Esophagus squamous epithelium (tissue), 5 donors: ENCODE measurements at places on chromosomes 7 and 10. TPM values are rescaled to one million over a fixed set of nuclear protein-coding genes. Genes with fewer than 3 reads are reported as not detected.

DNA sequence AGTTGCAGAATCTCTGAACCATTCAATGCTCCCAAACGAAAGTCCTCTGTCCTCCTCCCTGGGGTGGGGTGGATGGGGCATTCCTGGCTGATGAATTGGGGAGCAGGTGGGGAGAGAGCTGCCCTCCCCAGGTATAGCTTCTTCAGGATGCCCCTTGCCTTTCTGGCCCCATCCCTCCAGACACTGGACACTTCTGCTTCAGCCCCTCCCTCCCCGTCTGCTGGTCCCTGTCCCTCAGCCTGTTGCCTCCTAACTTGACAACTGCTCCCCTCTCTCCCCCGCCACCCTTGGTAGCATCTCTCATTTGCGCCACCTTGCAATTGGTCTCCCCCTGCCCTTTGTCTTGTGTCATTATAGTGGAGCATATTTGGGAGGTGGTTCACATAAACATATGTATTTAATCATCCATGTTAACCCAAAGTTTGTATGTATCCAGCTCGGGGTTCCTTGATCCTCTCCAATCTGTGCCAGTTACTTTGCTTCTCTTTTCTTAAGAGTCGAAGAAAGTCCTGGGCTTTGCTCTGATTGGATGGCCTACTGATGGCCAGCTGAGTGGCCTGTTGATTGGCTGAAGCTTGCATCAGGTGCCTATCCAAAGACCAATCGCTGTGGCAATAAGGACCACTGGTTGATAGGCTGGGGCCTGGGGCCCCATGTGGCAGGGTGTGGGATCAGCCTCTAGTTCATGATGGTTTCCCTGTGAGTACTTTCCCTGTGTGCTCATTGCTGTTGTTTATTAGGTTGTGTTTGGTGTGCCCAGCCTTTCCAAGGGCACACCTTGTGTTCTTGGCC, 4.0 kb upstream of the GCK start:
- DNase-seq = no peak

- no peak for DNase-seq
Observed at GRCh38 chr7:2698581-2699288, 10.7 kb downstream of the AMZ1 start.

DNA sequence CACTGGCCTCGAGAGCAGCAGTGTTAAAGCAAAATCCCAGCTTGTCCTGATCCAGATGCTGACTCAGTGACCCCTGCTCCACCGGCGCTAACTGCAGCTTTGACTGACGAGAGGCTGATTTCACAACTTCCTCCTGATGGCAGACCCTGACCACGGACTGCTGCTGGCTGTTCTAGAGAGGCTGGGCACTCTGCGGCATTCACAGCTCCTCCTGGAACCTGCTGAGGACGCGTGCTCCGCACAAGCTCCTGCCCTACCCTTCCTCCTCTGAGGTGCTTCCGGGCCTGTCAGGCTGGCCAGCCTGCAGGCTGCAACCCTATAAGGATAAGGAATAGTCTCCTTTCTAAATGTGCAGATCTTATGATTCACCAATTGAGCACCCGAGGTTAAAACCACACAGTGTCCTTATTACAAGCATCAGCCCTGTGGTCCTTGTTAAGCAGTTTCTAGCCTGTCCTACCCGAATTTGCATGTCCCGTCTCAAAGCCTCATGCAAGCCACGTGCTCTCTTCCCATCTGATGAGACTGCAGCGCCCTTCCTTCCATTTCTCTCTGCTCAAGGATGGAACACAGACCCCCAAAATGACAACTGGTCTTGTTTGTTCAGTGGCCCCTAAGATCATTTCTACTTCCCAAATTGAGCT, 35.5 kb upstream of the NCAPG2 start:
- no peak for DNase-seq

GRCh38 chr7:15104411-15105092, 202.0 kb upstream of the DGKB start:
- no peak for DNase-seq

- DNase-seq = no peak
Observed at GRCh38 chr7:122073635-122074034, 70.4 kb downstream of the AASS start.

DNA sequence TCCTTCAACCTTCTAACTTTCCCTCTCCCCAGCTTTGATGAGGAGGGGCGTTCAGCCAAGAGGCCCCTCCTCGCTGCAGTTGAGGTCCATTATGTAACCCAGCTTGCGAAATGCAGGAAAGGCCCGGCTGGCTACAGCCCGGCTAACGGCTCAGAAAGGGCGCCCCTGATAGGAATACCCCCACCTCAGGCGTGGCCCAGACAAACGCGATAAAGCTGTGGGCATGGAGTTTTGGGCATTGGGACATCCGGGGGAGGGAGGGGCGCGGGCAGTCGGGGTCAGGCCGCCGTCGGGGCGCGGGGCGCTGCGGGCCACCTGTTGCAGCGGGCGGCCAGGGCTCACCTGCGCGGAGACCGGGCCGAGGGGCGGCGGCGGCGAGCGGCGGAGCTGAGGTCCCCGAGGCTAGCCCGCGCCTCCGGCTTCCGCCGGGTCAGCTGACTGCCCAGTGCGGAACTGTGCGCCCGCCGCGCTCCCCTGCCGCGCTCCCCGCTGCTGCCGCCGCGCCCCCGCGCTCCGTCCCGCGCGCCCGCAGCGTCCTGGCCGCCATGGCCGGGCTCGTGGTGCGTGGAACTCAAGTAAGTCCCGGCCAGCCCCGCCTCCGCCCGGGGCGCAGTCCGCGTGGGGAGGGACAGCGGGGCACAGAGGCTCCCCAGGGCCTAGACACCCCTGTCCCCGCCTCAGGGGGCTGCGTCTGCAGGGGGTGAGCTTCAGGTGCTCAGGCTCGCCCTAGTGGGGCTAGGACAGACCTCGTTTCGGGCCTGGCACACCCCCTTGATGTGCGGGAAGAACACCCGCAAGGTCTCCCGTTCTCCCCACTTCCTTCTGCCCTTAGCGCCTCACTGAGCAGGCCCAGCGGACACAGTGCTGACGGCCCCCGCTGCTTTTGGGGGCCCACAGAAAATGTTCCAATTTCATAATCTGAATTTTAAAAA, at the start of gene LRMDA:
TSS of gene LRMDA (plus strand) at position 445 of the 932 bp plus-strand sequence.
- no peak for DNase-seq

DNA sequence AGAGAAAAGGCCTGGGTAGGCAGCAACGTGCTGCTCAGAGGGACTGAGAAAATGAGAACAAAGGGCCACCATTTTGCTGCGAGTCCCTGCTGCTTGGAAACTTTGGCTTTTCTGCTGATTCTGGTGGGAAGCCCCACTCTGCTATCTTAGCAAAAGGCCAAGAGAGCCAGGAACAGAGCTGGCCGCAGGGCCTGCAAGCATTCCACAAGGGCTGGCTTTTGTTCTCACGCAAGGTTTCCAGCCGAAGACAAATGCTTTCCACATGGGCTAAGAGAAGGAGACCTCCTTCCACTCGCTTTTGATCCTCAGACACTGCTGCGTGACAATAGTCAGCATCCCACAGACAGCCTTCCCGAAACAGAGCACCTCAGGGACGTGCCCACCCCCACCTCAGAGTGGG, 163.1 kb downstream of the ARHGAP12 start:
- no peak for DNase-seq

- no peak for DNase-seq
Observed at GRCh38 chr10:62527019-62527827, 153.1 kb downstream of the ZNF365 start.

DNA sequence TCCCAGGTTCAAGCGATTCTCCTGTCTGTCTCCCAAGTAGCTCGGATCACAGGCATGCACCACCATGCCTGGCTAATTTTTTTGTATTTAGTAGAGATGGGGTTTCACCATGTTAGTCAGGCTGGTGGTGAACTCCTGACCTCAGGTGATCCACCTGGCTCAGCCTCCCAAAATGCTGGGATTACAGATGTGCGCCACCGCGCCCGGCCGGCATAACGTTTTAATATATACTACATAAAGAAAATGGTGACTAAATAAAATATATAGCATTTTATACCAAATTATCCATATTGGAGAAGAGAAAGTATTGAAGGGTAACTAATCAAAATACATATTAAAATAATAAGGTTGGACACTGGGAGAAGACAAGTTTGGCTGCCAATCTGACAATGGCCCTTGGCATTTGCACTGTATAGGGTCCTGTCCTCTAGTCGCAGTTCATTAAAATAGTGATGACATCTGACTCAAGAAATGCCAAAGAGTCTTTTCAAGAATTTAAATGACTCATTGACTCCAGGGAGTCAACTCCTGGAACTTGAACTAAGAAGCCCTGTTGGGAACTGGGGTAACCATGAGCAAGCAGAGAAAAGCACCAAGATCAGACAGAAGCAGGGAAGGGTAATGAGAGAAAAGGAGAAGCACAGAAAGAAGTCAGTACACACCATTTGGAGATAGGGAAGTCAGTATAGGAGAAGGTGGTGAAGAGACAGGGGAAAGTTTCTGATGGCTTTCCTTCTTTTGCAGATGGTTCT, 91.1 kb downstream of the CH25H start:
- DNase-seq = no peak

GRCh38 chr10:33900596-33900995, 566.1 kb upstream of the NRP1 start:
- no peak for DNase-seq

GRCh38 chr10:116385311-116385710, 42.3 kb upstream of the PNLIPRP3 start:
- no peak for DNase-seq

DNA sequence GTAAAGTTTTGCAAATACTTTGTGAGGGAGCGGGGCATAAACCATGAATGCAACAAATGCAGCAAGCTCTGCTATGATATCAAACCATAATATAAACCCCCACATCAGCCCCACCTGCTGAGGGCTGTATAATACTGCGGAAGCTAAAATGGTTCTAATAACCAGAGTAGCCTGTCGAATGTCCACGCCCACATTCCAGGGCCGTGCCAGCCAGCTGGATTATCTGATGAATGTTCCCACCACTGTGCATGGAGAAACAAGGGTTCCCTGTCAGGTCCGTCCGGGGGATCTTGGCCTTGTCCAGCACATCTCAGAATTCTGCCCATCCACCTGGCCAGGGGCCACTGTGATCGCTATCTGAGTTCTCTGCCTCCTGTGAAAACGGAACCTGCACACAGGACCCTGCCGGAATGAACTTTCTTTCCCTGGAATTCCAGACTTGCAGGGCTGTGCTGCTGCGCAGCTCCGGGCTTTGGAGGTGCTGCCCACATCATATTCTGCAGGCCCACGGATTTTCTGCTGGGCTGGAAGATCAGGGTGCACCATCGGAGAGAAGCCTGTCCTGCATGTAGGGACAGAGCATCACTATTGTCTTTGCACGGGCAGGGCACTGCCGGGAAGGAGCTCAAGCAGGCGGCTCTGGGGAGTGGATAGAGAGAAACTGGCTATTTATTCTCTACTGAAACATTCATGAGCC, 77.0 kb upstream of the GNA12 start:
- DNase-seq = no peak

DNA sequence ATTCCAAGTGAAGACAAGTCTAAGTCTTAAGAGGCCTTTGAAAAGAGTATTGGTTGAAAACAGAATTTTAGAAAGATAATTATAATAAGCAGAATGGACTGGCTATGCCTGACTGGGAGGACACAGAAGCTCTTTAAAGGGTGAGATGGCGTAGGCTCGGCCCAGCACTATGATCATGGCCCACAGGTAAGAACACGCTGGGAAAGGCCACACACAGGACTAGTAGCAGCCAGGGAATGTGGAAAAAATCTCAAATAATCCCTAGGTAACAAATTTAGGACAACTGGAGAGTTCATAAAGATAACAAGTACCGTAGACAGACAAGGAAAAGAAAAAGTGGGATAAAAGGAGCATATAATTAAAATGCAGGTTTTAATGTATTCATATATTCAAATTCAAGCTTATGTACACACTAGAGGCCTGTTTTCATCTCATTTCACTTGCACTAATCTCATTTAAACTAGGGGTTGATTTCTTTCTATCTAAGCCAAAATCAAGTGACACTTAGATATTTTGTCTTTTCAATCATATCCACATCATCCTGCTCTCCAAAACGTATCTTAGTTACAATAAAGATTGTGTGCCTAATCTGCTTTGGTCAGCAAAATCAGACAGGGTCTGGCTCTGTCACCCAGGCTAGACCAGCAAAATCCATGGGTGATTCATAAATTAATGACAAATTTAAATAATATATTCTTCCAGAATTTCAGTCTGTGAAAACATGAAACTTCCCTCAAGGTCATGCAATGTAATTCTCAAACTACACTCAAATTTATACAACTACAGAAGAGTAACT, 53.0 kb downstream of the EZH2 start:
- no peak for DNase-seq

DNA sequence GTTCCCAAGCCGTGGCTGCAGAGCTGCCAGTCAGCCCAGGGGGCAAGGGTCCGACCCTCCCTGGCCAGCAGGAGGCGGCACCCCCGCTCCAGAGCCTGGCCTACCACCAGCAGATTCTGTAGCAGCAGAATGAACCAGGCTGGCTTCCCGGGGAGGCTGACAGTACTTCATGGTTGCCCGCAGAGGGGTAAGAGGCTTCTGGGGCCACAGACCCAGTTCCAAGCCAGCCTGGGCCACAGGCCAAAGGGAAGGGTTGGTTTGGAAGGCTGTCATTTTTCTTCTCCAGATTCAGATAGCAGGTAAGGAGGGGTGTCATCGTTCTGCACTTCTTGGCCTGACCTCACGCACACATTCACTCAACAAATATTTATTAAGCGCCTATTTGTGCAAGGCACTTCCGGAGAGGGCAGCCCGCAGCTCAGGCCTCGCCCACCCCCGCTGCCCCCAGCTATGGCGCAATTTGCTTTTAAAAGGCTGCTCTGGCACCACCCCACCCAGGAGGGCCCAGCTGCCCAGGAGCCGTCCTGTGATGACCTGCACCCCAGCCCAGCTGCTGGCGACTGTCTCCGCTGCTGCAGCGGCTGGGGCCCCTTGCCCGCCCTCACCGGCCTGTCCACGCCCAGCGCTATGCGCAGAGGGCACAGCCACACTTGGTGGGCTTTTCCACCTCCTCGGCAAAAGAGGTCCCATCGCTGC, 168.5 kb downstream of the LCOR start:
- DNase-seq = no peak

- no peak for DNase-seq
Observed at GRCh38 chr10:43260911-43261577, 5.8 kb downstream of the RASGEF1A start.

DNA sequence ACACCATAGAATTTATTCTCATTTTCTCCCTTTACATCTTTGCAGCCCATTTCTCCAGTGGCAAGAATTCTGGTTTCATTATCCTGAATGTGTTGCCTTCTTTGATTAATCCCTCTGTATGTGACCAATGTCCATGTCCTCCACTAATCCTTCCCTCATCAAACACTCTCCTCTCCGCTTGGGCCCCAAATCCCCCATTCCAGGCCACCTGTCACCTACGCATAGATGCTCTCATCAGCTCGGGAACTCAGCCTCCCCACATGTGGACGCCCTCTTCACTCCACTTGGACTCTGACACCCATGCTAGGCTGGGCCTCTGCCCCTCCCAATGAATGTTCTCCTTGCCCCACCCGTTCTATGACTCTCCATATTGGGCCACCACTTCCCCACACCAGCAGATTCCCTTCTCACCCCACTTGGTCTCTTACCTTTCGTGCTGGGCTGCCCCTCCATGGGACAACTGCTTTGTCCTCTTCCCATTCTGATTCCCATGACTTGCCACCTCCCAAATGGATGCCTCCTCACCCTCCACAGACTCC, 18.7 kb upstream of the RBM20 start:
- DNase-seq = no peak

GRCh38 chr7:22781230-22781711, 41.4 kb downstream of the TOMM7 start:
- no peak for DNase-seq

The LRRN3 gene
- not detected for total RNA-seq

The FHIP2A gene
- total RNA-seq = 16.2 TPM

The SEMA3C gene
- 19.5 TPM for total RNA-seq

The ATP6V0A4 gene
- total RNA-seq = 11.7 TPM

The LRIT1 gene
- 0.19 TPM for total RNA-seq

The TAS2R5 gene
- 2.3 TPM for total RNA-seq

The HTR5A gene
- total RNA-seq = not detected

The AGAP5 gene
- 5.9 TPM for total RNA-seq

The HGF gene
- 0.79 TPM for total RNA-seq

The MYL10 gene
- total RNA-seq = not detected
